ENCODE measurements at places on chromosomes 7 and 10.

DNA sequence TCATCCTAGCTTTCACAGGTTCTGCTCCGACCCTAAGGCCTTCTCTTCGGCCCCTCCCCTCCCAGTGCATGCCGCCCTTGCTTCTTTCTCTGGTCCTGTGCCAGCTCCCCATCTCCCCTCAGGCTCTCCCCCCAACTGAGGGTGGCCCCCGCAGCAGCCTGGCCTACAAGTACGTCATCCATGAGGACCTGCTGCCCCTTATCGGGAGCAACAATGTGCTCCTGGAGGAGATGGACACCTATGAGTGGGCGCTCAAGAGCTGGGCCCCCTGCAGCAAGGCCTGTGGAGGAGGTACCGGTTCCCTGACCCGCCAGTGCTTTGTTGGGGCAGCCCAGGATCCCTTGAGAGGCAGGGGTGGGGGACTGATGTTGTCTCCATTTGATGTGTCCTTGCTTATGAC is 33.8 kb downstream of the TBATA start:
- no peak for DNase-seq

DNA sequence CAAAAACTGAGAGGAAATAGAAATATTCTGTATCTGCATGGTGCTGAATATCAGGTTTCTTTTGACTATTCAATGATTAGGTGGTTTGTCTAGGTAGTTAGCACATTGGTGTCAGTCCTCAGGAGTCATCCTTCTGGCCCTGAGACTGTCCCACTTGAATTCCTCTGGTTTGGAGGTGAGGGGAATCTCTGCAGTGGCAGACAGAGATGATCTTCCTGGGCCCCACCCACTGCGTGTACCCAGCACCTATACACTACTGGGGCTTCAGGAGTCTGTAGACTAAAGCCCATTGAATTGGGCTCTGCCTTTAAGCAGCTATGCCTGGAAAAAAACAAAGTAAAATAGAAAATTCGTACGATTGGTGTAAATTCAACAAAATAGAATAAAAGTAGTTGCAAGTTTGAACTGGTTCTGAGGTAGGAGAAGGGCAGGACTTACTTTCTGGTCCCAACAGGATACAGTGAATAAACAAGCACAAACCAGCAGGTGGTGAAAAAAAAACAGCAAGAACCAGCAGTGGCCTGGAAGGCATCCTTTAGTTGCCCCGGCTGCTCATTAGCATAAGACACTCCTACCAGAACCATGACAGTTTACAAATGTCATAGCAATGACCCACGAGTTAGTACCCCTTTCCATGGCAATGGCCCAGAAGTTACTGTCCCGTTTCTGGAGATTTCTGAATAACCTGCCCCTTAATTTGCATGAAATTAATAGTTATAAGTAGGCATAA is 1.7 kb downstream of the LIPM start:
- peak; percentile 31 for DNase-seq

DNA sequence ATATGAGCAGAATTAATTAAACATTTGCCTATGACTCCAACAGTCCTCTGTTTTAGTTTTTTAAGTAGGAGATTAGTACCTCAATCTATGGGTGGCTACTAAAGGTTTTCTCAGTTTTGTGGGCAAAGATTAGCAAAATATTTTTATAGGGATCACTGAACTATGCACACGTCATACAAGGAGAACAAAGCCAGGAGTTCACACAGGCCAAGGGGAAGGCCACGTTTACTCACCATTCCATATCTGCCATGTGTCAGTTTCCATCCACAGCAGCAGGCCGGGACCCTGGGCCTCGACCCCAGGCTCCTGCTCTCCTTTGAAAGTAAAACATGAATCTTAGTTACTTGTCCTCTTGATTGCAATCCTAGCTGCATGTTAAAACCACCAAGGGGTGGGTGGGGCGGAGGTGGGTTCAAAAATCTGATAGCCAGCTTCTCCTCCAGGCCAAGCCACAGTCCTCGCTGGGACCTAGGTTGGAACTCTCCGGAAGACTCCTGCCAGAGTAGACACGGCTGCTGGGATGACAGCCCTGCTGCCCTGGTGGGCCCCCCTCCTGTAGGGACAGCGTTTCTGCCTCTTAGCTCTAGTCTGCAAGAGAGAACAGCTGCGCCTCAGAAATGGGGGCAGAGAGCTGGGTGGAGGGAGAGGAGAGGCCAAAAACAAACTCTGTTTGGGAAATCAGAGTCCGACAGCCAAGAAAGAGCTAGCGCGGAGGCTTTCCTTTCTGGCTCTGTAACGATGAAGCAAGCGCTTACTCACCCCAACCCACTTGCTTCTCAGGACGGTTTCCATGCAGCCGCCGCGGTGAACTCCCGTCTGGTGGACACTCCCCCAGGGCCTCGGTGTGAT is 35.6 kb downstream of the PITRM1 start:
- no peak for DNase-seq

DNA sequence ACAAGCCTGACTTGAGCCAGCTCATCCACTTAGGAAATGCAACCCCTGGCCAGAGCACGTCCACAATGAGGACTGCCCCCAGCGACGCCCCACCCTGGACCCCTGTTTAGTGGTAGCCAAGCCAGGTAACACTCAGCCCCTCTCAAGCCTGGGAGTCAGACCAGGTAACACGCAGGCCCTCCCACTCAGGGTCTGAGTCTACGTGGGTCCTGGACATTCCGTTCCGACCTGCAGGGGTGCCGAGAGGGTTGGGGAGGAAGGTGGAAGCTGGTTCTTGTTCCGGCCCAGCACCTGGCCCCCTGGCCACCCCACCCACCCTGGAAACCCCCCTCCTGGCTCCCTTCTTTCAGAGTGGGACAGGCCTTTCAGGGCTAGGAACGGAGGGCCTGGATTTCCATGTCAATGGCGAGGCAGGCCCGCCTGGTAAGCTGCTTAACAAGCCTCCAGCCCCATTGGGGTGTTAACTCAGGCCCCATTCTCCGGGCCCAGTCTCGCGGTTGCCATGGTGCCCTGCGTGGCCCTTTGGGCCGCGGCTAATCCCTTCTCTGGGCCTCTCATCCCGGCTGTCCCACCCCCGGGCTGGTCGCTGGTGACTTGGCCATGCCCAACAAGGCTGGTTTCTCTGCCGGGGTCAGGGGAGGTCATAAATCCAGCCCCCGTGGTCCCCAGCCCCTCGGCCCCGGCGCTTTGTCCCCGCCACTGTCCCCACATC is 19.7 kb upstream of the LFNG start:
- DNase-seq: no peak

DNA sequence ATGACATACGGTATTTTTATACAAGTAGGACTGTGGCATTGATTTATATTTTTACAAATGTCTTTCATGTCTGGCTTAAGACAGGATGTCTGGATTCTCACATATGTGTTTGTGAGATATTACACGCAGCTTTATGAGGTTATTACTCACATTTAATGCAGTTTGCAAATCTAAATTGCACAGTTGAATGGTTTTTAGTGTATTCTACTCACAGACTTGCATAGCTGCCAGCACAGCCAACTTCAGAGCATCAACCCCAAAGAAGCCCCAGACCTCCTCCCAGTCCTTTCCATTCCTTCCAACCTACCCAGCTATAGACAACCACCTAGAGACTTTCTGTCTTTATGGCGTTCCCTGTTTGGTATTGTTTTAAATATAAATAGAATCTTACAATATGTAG is 193.8 kb upstream of the SHH start:
- DNase-seq: no peak

GRCh38 chr7:106187613-106188350 is 75.7 kb upstream of the SYPL1 start:
- peak; percentile 48 for DNase-seq

DNA sequence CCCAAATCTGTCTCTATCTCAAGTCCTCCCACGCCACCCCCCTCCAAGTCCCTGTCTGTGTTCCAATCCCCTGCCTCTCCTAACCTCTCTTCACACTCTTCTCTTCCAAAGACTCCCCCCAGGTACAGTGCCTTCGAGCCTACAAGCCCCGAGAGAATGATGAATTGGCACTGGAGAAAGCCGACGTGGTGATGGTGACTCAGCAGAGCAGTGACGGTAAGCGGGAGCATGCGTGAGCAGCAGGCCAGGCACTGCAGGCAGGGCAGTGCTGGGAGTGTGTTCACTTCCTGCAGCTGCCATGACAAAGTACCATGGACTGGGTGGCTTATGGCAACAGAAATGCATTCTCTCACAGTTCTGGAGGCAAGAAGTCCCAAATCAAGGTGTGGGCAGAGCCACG is 23.4 kb downstream of the ARHGEF5 start:
- no peak for DNase-seq

GRCh38 chr7:138833596-138833995 is 35.6 kb upstream of the ATP6V0A4 start:
- DNase-seq: no peak

- DNase-seq: no peak
Observed at GRCh38 chr7:155921086-155921803, 109.0 kb upstream of the SHH start.

DNA sequence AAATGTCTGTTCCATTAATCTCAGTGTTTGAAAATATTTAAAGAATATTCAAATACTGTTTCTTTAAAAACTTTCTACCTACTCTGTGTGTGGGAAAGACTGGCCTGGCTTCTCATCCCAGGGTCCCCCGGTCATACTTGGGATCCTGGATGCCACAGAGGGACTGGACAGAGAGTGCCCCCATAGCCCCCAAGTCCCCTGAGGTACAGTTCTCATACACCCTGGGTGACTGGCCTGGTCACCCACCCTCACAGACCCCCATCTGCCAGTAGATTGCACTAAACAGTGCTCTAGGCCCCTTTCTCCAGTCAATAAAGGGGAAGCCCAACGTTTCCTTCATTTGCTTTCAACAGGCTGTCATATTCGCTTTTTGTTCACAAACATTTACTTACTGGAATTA is 3.0 kb downstream of the TMEM273 start:
- DNase-seq: no peak

GRCh38 chr7:76260171-76260703 is 42.2 kb upstream of the HSPB1 start:
- no peak for DNase-seq

GRCh38 chr7:29231671-29232232 is 37.2 kb downstream of the CHN2 start:
- no peak for DNase-seq
